ENCODE measurements at places on chromosomes 5 and 9.

- DNase-seq: no peak
These were observed 115.4 kb upstream of the PHYKPL start for GRCh38 chr5:178347956-178348355.

GRCh38 chr5:12636209-12636608 is 732.0 kb upstream of the CTNND2 start:
- DNase-seq: no peak

DNA sequence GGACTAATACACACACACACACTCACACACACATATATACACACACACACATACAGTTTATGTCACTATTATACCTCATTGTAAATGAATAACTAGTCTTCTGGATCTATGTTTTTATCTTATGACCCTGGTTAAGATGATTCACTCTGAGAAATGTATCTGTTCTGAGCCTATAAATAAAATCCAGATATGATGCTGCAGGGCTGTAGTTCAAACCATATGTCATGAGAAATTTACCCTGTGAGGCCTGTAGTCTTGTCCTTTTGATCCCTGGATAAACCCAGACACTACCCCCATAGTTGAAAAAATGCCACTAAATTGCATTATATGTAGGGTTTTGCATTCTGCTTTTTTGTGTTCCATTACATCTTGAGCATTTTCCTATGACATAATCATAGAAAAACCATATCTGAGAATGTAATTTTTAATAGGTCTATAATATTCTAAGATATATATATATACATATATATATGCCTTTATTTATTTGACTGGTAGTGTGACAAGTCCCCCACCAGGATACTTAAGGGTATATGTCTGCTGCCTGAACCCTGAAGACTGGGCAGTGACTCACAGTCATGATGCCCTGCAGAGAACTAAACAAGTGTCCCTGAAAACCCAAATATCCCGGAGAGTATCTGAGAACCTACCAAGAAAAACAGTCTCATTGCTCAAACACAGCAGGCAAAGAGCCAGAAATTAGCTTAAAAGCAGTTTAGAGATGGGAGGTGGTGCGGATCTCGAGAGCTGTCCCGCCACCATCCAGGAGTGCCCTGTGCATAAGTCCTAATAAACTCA is 18.4 kb upstream of the ALDOB start:
- no peak for DNase-seq

- peak; percentile 14 for DNase-seq
These were observed 20.8 kb downstream of the SNCAIP start for GRCh38 chr5:122332599-122333555.
